Renal cortical epithelial cell (primary cell): ENCODE measurements at places on chromosomes 5 and 9.

DNA sequence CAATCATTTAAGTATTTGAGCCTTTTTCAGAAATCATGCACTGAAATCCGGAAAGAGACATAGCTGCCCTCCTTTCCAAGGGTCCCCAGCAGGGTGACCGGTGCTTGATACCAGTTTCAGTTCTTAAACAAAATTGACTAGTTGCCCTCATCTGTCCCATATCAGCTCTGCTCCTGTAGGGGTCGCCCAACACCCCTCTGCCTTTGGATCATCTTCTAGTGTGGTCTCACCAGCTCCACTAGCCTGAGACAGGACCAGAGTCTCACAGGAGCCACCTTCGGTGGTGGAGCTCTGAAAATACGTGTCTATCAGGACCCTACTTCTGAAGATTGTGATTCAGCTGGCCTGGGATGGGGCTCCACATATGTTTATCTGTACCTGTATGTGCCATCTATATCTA is 428.2 kb downstream of the ENC1 start:
- no peak for DNase-seq

- DNase-seq, result no peak
Observed at GRCh38 chr5:58156361-58156760, 303.5 kb downstream of the PLK2 start.

DNA sequence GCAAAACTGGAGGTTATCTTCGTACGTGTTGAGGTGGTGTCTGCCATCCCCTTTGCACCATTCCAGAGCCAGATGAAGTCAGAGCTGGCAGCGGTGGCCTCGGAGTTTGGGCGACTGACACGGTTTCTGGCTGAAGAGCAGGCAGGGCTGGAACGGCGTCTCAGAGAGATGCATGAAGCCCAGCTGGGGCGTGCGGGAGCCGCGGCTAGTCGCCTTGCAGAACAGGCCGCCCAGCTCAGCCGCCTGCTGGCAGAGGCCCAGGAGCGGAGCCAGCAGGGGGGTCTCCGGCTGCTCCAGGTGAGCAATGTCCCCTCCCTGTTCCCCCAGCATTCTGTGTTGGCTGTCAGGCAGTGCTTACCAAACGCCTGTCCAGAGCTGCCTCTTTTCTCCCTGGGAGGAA is 9.5 kb downstream of the TRIM41 start:
- no peak for DNase-seq

- no peak for DNase-seq
Observed at GRCh38 chr5:77761606-77762005, 14.5 kb downstream of the TBCA start.

GRCh38 chr9:112705768-112706427 is 12.0 kb downstream of the INIP start:
- peak; percentile 59 for DNase-seq

GRCh38 chr5:6822556-6823343 is 109.5 kb downstream of the TENT4A start:
- no peak for DNase-seq

DNA sequence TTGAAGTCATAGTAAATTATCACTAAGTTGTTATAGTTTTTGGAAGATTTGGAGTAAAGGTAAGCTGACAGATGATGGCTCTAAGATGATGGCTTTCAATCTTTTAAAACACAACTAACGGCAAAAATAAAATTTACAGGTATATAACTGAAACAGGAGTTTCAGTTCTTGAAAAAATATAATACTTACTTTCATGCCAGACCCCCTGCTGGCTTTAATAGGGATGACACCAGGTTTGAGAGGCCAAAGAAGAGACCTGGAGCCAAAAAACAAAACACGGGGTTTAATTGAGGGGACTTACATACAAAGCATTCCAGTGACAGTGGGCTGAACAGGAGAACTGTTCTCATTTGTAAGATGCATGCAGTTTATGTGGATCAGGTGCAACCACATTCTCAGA is 301.7 kb upstream of the PCSK5 start:
- DNase-seq, result no peak

DNA sequence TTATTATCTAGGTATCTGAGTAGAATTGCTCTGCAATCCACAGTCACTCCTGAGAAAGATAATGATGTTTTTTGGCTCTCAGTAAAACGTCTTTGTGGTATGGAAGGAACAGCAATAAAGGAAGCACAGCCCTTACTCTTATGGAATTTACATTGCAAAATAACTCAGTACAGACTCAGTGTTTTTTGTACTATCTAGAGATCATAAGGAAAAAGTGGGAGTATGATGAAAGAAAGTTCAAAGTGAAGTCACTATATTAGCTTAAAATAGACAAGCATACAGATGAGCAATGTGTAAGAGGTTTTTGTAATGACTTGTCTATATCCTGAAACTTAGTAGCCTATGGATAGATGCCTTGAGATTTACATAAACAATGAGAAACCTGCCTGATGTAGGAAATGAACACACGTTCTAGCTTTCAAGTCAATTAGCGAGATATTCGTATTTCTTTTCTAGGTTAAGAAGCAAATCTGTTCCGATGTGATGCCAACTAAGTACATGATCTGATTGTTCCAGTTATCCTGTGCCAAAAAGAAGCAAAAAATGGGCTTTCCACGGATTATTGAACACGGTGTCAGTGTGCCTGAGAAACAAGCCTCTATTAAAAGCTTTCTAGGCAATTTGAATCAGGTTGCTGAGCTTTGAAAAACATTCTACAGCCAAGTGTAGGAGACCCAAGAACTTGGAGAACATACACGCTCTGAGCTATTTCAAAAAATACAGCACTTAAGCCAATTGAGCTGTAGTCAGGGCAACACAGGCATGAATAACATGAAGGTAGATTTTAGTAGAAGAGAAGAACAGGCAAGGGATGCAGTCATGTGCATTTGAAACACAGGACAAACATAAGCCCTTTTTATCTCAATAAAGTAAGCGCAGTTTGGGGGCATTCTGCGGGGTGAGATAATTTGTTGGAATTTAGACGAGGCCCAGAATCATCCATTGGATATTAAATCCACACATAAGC is 86.3 kb upstream of the TAF11L2 start:
- no peak for DNase-seq

- DNase-seq, result no peak
Observed at GRCh38 chr5:10588109-10588775, 24.4 kb downstream of the ANKRD33B start.
